Dermis blood vessel endothelial cell (primary cell): ENCODE measurements at places on chromosomes 7 and 10. TPM values are rescaled to one million over a fixed set of nuclear protein-coding genes. Genes with fewer than 3 reads are reported as not detected.
A peak's percentile ranks its signal among the peaks of the same experiment; 100 is the strongest.

Gene SDHAF3
- total RNA-seq = 1.4 and 8.0 TPM in 2 replicates

DNA sequence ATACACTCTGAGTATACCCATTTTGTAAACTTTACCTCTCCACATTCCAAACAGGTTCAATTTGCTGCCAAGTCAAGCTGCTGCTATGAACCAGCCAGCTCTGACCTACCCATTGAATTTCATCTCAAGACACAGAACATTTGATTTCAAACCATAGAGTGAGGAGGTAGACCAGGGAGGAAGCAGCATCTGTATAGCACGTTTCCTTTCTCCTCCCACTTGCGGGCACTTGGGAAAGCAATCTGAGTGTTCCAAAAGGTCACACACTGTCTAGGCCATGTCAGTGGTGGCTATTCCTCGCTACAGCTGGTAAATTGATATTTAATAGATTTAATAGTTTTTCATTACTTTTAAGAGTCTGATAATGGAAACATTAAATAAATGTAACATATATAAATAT, 147.8 kb upstream of the EEPD1 start:
- DNase-seq = no peak

GRCh38 chr10:123109466-123109865, 26.3 kb upstream of the HMX3 start:
- no peak for DNase-seq

Gene ANKRD61
- 0.14 TPM in 1 of 2 replicates, not detected in the other for total RNA-seq

Gene CFAP69
- 1.1 and 1.9 TPM in 2 replicates for total RNA-seq

GRCh38 chr10:48447356-48448215, 141.1 kb downstream of the MAPK8 start:
- no peak for DNase-seq

Gene MINDY4
- total RNA-seq = 2.7 and 6.1 TPM in 2 replicates

DNA sequence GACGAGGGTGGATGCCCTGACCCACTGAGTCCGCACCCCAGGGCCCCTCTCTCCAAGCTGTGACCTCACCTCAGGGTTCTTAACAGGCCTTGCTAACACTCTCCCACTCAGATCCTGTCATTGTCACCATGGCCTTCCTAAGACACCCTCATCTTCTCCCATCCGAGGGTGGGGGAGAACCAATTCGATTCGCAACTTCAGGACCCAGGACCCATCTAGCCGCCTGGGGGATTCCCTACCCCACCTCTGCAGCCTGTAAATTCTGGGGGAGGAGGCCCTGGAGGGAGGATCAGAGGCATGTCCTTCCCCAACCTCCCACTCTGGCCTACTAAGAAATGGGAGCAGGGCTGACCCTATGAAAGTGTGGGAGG, 17.4 kb downstream of the TRIM8 start:
- no peak for DNase-seq

Gene CD36
- 151 and 171 TPM in 2 replicates for total RNA-seq

DNA sequence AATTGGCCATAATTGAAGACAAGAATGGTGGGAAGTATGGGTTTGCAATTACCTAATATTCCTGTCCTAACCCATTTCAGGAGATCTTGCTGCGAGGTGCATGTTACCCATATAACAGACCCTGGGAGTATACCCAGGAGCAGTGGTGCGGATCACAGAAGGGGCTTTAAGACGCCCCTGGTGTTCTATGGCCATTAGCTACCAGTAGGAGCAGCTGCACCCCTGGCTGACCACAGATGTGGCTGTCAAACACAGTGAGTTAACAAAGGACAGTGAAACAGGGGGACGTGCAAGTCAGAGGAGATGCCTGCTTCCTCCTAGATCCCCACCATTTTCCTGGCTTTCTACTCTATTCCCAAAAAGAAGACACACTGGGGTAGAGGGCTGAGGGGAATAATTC, 25.2 kb downstream of the AOC1 start:
- no peak for DNase-seq

GRCh38 chr7:148722340-148723165, 23.9 kb downstream of the CUL1 start:
- DNase-seq = peak; percentile 28
